CD4-positive, alpha-beta T cell treated with Interleukin-6 at 100 ng/mL for 8 hours (primary cell): ENCODE measurements at places on chromosomes 4 and X.

GRCh38 chr4:28250646-28251045 is 1390.0 kb downstream of the STIM2 start:
- DNase-seq: no peak

GRCh38 chrX:106437407-106437806 is 174.4 kb upstream of the RADX start:
- no peak for DNase-seq

DNA sequence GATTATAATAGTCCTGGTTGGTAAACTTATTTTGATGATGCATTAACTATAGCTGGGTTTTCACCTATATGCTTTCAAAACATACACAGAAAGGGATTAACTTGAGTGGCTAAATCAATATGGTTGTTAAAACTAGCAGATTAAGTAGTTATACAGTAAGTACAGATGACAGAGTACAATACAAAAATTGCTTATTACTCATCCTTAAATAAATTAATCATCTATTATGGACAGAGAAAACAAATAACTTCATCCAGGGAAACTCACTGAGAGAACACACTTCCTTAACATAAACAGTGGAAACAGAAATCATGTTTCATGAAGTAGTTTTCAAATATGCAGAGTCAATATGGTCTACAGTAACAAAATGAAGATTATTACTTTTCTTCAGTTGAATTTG is 133.4 kb downstream of the AREG start:
- DNase-seq: no peak

GRCh38 chrX:38138900-38139299 is 81.8 kb downstream of the SRPX start:
- no peak for DNase-seq

DNA sequence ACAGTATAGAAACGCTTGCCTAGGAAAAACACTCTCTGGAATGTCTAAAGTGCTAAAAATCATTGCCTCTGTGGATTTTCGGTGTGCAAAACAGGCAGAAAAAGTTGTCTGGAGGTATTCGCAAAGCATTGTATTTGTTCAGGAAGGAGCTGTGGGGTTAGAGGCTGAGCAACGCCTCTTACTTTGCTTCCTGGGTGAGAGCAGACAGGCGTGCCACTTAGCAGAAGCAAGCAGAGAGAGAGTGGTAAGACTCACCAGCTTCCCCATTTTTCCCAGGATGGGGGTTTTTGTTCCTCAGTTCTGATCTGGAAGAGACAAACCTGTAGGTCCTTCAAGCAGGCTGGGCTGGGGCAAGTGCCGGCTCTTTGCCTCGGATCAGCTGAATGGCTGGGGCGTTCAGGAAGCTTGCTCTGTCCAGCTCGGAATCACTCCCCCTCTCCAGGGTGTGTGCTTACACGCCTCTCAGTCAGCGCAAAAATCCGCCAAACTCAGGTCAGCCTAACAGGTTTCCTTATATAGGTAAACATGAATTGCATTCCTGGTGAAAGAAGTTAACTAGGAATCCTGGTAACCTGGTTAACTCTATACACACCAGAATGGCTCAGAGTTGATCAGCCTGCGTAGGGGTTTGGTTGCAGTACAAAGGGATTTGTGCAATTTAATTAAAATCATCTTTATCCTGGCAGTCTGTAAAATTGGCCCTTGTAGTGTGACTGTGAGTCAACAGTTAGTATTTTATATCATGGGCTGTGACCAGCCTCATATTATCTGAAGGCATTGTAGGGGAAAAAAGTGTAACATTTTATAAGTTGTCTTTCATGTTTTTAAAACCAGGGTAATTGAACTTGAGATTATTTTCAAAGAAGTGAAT is 213.1 kb upstream of the MID1 start:
- no peak for DNase-seq

DNA sequence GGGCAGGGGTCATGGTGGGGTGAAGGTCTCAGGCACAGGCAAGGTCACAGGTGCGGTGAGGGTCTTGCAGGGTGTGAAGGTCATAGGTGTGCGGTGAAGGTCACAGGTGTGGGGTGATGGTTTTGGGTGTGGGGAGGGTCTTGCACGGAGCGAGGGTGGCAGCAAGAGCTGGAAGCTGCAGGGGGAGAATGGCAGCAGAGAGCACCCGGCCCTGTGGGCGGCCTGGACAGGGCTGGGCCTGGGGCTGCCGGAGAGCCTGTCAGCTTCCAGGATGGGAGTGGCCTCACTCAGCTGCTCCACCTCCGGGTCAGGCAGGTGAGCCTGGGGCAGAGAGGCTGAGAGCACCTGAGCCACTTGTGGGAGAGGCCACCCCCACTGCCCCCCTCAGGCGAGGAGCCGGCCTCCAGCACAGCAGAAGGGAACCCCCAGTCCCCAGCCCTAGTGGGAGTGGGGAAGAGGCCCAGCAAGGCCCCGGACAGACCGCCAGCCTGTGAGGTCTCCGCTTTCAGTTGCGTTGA is 1.5 kb downstream of the MSANTD1 start:
- no peak for DNase-seq

GRCh38 chr4:138833974-138834373 is 181.6 kb upstream of the NOCT start:
- no peak for DNase-seq

DNA sequence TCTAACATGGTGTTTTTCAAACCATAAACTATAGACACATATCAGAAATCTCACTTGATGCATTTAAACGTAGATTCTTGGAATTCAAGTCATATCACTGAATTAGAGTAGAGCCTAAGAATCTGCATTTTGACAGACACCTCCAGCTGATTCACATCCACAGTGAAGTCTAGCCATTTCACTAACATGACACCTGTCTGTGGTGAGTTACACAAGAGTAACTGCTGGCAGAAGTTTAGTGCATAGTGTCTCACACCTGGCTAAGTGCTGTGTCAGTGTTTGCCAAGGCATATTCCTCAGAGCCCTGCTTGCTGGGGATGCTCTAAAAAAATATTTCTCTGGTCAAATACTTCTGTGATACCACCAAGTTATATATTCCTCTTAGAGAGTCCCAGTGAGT is 237.5 kb upstream of the DIAPH2 start:
- DNase-seq: no peak

DNA sequence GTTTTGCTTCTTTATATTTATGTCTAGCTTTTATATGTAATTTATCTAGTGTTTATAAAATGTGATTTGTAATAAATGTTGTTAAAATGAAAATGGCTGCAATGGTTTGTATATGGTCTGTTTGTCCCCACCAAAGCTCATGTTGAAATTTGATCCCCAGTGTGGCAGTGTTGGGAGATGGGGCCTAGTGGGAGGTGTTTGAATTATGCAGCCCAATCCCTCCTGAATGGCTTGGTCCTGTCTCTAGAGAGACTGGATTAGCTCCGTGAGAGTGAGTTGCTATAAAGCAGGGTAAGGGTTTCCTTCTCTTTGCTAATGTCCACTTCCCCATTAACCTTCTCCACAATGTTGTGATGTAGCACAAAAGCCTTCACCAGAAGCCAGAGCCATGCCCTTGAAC is 30.0 kb upstream of the JADE3 start:
- DNase-seq: no peak

- DNase-seq: no peak
Observed at GRCh38 chr4:15130441-15130840, 128.2 kb downstream of the CPEB2 start.

GRCh38 chr4:153273751-153274150 is 69.5 kb downstream of the TRIM2 start:
- no peak for DNase-seq

DNA sequence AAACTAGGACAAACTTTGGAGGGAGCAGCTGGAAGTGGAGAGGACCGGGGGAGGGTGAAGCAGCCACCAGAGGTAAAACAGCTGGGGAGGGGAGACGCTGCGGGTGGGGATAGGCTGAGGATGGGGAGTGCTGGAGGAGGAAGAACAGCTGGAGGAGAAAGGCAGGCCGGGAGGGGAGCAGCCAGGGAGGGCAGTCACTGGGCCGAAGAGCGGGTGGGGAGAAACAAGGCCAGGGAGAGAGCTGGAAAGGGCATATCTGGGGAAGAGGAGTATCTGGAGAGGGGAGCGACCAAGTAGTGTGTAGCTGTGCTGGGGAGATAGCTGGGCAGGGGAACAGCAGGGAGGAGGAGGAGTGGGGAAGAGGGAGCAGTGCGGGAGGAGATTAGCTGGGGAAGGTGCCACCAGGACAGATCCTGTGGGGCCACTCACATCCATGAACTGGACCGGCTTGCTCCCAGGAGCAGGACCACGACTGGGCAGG is 2.7 kb downstream of the SLC38A5 start:
- no peak for DNase-seq

DNA sequence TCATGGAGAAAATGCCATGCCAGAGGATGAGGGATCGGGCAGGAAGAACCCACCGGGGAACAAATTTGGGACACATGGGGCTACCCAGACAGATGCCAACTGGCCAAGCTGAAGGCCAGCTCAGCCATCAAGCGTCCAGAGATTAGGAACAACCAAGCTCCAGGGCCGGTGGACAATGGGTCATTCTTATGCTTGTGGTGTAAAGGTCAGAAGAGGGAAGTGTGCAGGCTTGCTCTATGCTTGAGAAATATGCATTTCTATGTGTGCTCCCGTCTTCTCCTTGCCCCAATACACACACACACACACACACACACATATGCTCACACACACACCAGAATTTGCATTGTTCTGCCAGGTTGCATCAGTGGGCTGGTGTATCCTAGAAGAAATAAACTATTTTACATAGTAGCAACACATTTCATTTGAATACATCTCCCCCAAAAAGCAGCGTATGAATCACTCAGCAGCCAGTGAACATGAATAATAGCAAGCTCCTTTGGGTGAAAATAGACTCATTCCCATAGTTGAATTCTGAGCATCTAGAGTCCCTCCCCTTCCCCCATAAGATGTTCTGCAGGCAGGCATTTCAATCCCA is 201.9 kb upstream of the PPARGC1A start:
- no peak for DNase-seq

GRCh38 chr4:143344774-143345173 is 8.1 kb downstream of the GAB1 start:
- DNase-seq: no peak

DNA sequence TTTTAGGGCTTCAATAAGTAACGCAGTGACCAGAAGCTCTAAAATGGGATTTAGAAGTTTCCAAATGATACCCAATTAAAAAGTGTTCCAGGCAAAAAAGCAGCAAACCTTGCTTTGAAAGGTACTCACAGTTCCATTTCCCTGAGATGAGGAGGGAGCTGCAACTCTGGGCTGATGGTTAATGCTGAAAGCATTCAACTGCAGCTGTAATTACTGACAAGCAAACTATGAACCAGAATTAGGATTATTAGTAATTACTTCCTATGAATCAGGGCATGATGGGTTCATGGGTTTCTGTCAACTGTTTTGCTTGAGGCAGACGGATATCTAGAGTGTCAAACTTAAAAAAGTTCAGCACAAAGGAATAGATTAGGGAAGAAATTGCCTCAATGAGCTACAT is 357.4 kb downstream of the STIM2 start:
- DNase-seq: no peak

GRCh38 chr4:101818362-101818761 is 27.8 kb downstream of the BANK1 start:
- DNase-seq: no peak

GRCh38 chrX:15384304-15384703 is at the start of gene VEGFD:
Gene VEGFD (minus strand): TSS chrX:15384413. CDS start chrX:15383946, 467 bp downstream.
- DNase-seq: no peak

DNA sequence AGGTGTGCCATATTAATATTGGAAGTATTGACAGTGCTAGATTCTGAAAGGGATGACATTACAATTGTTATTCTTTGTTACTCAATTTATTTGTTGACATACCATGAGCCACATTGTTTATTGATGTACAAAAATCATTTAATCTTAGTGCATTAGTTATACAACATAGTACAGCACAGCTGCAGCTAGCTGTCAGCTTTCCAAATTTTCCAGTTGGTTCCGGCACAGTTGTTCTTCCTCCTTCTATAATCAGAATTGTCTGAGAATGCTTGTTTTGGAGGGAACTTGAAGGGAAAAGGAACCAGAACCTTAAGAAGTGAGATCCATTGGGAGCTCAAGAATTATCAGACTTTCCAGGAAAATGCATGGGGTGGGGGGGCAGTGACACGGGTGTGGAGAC is 281.4 kb downstream of the ZIC3 start:
- DNase-seq: no peak

DNA sequence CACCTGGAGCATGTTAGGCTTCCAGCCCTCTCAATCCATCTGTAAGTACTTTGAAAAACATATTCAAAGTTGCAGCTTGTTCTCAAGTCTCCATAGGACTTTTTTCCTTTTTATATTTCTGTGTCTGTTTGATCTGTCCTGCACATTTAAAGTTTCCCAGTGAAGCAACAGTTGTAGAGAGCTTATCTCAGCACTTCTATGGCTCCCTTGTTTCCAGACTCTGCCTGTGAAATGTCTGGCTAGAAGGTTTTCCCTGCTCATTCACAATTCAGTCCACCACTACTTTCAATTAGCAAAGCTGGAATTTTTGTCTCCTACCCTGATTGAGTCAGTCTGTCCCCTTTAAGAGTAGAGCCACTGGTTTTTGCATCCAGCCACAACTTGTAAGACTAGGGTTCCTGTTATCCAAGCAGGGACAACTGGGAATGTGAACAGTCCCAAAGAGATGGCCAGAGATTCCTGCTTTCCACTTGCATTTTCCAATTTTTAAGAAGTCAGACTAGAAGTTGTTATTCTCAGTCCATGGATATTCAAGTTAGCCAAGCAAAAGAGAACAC is 116.1 kb downstream of the GASK1B start:
- DNase-seq: no peak

GRCh38 chrX:16567681-16568080 is 82.3 kb upstream of the S100G start:
- no peak for DNase-seq

DNA sequence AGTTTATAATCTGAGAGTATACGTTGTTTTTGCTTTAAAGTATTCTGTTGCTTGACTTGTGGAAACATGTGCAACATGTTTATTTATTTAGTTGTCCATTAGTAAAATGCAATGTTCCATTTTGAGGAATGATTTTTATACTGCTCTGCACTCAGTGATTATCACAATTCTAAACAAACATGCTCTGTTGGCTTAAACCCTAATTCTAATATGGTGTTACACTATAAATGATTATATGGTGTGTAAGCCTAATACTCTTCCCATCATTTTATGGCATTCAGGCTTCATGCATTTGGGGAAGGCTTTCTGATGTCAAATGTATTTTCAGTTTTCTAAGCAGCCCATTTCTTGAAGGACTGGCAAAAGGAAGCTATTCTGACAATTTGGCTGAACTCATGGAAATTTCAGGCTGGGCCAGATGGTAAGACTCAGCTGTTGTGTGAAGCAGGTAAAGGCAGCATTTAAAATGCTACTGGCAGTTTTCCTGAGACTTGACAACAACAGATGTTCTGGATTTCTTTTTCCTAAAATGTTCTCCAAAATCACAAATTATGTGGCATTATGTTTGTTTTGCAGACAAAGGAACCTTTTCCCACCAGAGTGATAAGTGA is 336.7 kb upstream of the GNPDA2 start:
- no peak for DNase-seq

DNA sequence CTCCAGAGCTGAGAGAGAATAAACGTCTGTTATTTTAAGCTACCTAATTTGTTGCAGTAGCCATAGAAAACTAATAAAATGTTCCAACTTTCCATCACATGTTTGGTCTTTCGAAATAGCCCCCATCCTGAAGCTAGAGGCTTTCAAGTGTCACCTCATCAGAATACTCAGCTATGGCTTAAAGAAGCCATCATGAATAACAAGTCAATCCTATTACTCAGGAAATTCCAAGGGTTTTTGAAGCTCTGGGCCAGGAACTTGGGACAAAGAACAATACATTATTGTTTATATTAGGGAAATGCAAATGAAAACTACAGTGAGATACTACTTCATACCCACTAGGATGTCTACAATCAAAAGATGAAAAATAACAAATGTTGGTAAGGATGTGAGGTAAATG is 42.2 kb downstream of the TBCK start:
- no peak for DNase-seq

- DNase-seq: no peak
Observed at GRCh38 chrX:55206162-55206941, 13.8 kb upstream of the PAGE5 start.

- peak; percentile 44 for DNase-seq
Observed at GRCh38 chrX:155094468-155095061, 23.3 kb downstream of the BRCC3 start.
